ENCODE measurements at places on chromosomes 12 and 14. TPM values are rescaled to one million over a fixed set of nuclear protein-coding genes. Genes with fewer than 3 reads are reported as not detected.
A peak's percentile ranks its signal among the peaks of the same experiment; 100 is the strongest.

DNA sequence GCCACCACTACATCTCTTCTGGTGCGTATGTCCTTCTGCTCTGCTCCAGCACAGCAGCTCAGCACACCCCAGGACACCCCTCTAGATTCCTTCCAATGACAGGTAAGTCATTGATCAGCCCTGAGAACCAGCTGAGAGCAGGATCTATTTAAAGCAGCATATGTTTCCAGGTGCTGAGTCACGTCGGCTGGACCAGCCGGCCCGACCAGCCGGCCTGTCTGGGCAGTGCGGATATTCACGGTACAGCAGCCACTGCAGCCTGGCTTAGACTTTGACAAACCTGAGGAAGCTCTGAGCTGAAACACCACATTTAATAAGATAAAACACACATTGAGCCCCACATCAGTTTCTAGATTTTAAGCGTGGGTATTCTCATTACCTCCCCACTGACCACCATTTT, 31.8 kb upstream of the RPH3A start:
- no peak overlapping the region for H3K27ac ChIP-seq
- no peak overlapping the region for H3K4me3 ChIP-seq
- H3K27me3 ChIP-seq, result peaks cover 7% of the 10 kb centered on the region
- no peaks in the 10 kb centered on the region for H3K4me1 ChIP-seq

DNA sequence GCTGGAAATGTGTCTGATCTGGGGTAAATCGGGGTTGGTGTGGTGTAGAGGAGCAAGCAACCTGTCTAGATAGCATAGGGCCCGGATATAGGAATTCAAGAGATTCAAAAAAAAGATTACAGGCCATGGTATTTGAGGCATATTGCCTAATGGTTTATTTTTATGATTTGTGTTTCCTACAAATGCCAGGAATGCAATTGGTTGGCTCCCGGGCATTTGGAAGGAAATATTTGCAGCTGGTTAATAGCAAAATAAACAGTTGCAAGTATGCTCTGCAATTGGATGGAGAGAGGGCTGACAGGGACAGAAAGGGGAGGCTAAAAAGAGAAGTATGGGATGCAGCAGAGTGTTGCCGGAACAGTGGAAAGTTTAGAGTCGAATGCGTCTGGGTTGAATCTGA, 315.6 kb upstream of the ATP2B1 start:
- H3K27me3 ChIP-seq, result no peaks in the 10 kb centered on the region
- no peak overlapping the region for H3K4me3 ChIP-seq
- no peaks in the 10 kb centered on the region for H3K36me3 ChIP-seq
- peaks cover 11% of the 10 kb centered on the region for H3K4me1 ChIP-seq
- no peak for DNase-seq
- H3K27ac ChIP-seq, result no peak overlapping the region

DNA sequence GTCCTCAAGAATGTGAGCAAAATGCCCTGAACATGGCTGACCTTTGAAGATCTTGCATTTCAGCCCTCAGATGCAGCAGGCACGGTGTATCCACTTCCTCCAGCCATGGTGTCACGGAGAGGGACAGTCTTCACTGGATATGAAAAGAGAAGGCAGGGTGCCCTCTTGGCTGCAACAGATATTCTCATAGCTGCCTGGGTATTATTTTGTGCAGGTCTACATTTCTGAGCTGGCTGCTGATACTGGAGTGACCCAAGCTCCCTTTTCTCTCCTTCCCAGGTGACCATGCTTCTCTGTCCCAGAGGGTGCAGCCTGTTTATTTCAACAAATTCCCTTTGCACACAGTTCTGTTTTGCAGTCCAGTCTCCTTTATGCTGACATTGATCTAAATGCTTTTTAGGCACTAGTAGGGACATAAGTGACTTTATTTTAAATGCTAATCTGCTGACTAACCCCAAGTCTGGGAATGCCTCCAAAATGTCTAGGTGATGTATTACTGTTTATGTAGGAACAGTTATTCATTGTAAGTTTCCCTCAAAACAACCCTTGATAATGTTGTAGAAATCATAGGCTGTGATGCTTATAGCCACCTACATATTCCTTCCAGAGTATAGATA, 17.4 kb upstream of the PYGL start:
- H3K4me3 ChIP-seq, result no peak overlapping the region
- no peaks in the 10 kb centered on the region for H3K27me3 ChIP-seq
- no peaks in the 10 kb centered on the region for H3K36me3 ChIP-seq
- H3K4me1 ChIP-seq, result no peaks in the 10 kb centered on the region
- no peak for DNase-seq

DNA sequence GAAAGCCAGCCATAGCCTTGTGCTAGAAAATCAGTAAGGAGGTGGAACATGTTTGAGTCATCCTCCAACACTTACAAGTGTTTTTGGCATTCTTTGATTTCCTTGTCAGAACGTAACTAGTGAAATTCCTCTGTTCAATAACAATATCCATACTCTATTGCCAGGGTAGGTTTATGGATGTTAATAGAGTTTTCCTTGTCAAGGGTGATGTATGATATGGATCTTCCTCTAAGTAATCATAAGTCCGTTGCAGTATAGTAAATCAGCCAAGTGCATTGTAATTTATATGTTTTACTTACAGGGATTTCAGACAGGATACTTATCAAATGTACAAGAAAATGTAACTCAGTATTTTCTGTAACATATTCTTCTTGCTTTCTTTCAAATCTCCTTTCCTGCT, 19.4 kb downstream of the NAV3 start:
- no peaks in the 10 kb centered on the region for H3K27me3 ChIP-seq
- H3K4me1 ChIP-seq, result no peaks in the 10 kb centered on the region
- no peak overlapping the region for H3K27ac ChIP-seq
- DNase-seq, result no peak
- no peak overlapping the region for H3K4me3 ChIP-seq

Gene MSRB3
- not detected for total RNA-seq

Gene TSHR
- 0.31 TPM for total RNA-seq

DNA sequence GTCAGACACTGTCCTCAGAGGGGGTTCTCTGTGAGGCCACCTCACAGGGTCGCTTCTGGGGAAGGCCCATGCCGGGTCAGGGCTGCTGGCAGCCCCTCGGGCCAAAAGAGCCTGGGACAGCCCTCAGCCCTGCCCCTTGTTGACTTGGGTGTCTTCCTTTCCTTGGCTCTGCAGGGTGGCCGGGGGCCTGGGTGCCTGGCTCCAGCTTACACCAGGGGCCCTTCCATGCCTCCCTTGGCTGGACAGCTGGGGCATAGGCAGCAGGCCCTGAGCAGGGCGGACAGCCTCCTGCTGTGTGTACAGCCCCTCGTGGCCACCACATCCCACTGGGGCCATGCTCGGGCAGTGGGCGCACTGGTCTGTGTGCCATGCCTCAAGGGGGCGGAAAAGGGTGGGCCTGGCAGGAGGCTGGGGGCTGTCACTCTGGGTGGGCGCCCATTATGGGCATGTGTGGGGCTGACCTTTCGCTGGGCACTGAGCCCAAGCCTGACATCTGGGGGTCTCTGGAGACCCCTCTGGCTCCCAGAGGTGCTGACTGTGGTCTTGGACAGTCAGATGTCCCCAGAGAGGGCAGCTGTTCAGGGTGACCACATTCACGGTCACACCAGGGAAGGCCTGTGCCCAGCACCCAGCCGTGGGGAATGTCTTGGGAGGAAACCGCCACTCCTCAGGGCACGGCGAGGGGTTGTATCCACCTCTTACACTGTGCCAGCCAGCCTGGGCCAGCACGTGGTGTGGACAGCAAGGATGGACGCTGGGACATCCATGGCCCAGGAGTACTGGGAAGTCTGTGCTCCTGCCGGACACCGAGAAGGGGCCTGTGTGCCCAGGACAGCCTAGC, 313.3 kb downstream of the TMEM121 start:
- DNase-seq, result no peak
- no peak overlapping the region for H3K4me3 ChIP-seq
- no peaks in the 10 kb centered on the region for H3K27me3 ChIP-seq
- H3K27ac ChIP-seq, result no peak overlapping the region
- no peaks in the 10 kb centered on the region for H3K4me1 ChIP-seq

GRCh38 chr14:24197056-24197450, 1.8 kb upstream of the TM9SF1 start:
- DNase-seq, result no peak
- peak overlapping the region; percentile 95 for H3K4me3 ChIP-seq
- no peaks in the 10 kb centered on the region for H3K27me3 ChIP-seq
- H3K27ac ChIP-seq, result peak overlapping the region; percentile 78

- H3K27me3 ChIP-seq, result no peaks in the 10 kb centered on the region
- H3K36me3 ChIP-seq, result no peaks in the 10 kb centered on the region
- no peak overlapping the region for H3K27ac ChIP-seq
- H3K4me3 ChIP-seq, result no peak overlapping the region
- H3K4me1 ChIP-seq, result no peaks in the 10 kb centered on the region
Observed at GRCh38 chr12:117377758-117378157, 16.3 kb upstream of the NOS1 start.

DNA sequence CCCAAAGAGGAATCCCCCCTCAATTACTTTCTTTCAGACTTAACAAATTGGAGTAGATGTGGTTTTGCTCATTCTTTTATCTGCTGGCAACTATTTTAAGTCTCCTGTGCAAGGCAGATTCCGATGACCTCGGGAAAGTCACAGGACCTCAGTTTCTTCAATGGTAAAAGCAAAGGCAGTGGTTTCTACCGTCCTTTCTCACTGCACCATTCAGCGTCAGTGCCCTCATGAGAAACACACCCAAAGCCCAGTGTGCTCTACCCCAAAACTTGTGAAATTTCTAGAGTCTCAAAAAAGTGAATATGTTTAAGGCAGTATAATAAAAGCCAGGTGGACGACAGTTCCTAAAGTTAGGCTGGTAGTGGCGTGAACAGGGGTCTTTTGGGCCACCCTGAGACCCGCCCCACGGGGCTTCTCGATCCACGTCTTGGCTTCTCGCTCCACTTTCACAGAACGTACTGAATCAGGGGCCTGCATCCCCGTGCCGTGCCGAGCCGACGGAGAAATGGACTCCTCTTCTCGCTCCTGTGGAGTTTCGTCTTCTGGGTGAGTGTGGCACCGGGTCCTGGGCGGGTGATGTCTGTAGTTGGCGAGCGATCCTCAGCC, 1.3 kb upstream of the ARHGAP5 start:
- H3K27ac ChIP-seq, result peak overlapping the region; percentile 89
- DNase-seq, result no peak
- peaks cover 3% of the 10 kb centered on the region for H3K27me3 ChIP-seq

DNA sequence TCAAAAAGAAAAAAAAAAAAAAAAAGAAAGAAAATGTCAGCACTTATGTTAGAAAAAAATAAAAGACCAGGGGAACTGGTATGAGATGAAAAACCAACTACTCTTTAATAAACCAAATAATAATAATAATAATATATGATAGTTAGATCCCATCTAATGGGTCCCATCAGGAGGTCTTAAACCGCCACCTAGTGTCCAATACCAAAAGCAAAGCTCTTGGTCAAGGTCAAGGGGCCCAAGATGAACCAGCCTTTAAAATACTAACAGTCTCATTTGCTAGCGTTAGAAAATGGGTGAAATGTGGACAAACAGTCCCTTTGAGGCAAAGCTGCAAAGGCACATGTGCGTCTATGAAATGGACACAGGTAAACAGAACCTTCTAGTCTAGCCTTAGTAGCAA, 12.3 kb downstream of the BRAP start:
- DNase-seq, result no peak
- H3K27me3 ChIP-seq, result no peaks in the 10 kb centered on the region

GRCh38 chr12:115541891-115542421, 735.5 kb downstream of the MED13L start:
- no peak for DNase-seq
- no peaks in the 10 kb centered on the region for H3K4me1 ChIP-seq
- H3K27me3 ChIP-seq, result no peaks in the 10 kb centered on the region
- H3K4me3 ChIP-seq, result no peak overlapping the region
- no peaks in the 10 kb centered on the region for H3K36me3 ChIP-seq
- no peak overlapping the region for H3K27ac ChIP-seq

DNA sequence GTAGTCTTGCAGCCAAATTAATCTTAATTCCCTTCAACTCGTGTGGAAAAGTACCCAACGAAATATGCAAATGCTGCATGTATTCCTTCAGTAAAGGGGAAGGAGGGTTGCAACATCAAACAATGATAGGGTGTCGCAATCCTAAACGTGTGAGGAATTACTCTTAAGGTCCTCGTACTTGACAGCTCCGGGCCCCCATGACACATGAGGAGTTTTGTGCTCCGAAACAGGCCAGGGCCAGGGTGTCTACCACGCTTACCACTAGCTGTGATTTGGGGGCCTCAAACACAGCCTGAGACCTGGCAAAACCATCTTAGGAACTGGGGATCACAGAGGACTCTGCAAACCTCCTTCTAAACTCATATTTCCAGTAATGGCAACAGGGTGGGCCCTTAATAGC, 20.4 kb downstream of the FOS start:
- peaks cover 42% of the 10 kb centered on the region for H3K4me1 ChIP-seq
- no peak for DNase-seq
- no peak overlapping the region for H3K27ac ChIP-seq

Gene COCH
- total RNA-seq, result 5.8 TPM

- H3K27ac ChIP-seq, result peak overlapping the region; percentile 89
- H3K4me1 ChIP-seq, result peaks cover 56% of the 10 kb centered on the region
- H3K27me3 ChIP-seq, result no peaks in the 10 kb centered on the region
- H3K4me3 ChIP-seq, result no peak overlapping the region
- H3K36me3 ChIP-seq, result peaks cover 9% of the 10 kb centered on the region
Observed at GRCh38 chr12:68138480-68138879, 21.1 kb downstream of the IFNG start.

- no peaks in the 10 kb centered on the region for H3K4me1 ChIP-seq
- H3K27me3 ChIP-seq, result peaks cover 21% of the 10 kb centered on the region
- H3K36me3 ChIP-seq, result no peaks in the 10 kb centered on the region
- H3K27ac ChIP-seq, result no peak overlapping the region
Observed at GRCh38 chr14:21680072-21680471, 6.5 kb upstream of the OR4E1 start.

- no peaks in the 10 kb centered on the region for H3K36me3 ChIP-seq
- no peak overlapping the region for H3K4me3 ChIP-seq
- no peaks in the 10 kb centered on the region for H3K4me1 ChIP-seq
- H3K27me3 ChIP-seq, result no peaks in the 10 kb centered on the region
- no peak for DNase-seq
Observed at GRCh38 chr14:31962920-31963319, 114.2 kb upstream of the ARHGAP5 start.

DNA sequence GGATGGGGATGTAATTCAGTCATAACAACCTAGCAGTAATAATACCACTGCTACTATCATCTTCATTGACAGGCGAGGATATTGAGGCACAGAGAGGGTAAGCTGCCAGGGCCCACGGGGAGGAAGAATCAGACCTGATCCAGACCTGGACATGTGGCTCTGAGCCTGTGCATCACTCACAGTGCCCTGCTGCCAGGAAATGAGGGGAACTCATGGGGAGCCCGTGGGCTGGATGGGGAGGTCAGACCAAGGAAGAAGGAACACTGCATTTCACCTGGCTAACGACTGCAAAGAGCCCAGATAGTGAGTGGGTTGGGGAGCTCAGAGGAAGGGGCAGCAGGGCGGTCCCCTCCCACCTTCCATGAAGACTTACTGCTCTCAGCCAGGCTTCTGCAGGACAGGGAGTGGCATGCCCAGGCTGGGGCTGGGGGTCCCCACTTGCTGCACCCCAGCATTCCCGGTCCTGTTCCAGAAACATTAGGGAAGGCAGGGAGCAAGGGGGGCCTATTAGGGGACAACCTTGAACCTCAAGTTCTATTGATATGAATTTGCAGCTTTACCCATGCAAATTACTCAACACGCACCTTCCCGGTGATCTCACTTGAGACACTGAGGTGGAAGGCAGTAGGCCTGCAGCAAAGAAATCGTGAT, 37.7 kb downstream of the CALM1 start:
- no peak overlapping the region for H3K4me3 ChIP-seq
- no peaks in the 10 kb centered on the region for H3K27me3 ChIP-seq
- H3K36me3 ChIP-seq, result no peaks in the 10 kb centered on the region
- DNase-seq, result no peak
